H1 (cell line): ENCODE measurements at places on chromosomes 3 and 15. TPM values are rescaled to one million over a fixed set of nuclear protein-coding genes. Genes with fewer than 3 reads are reported as not detected.

GRCh38 chr3:123632161-123632655, 47.4 kb upstream of the HACD2 start:
- DNase-seq: no peak
- H3K27me3 ChIP-seq: no peaks in the 10 kb centered on the region
- H3K4me1 ChIP-seq: peaks cover 3% of the 10 kb centered on the region
- H3K36me3 ChIP-seq: no peaks in the 10 kb centered on the region

DNA sequence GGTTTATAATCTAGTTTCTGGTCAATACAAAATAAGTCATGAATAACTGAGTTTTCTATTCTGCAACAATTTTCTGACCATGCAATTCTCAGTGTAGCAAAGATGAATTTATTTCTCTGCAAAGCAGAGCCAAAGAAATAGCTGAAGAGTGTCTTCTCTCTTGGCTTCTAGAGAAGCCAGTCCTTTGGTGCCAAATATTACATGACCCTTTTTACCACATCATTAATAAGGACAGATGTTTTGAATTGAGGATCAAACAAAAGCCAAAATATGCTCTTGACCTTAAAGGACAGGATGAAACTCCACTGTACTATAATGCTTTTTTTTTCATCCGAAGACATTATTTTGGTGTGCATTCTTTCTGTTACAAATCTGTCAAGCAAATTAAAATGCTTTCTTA, 40.2 kb upstream of the OSTN start:
- no peak overlapping the region for H3K4me3 ChIP-seq
- no peaks in the 10 kb centered on the region for H3K36me3 ChIP-seq
- H3K27ac ChIP-seq: no peak overlapping the region
- H3K27me3 ChIP-seq: no peaks in the 10 kb centered on the region

Gene MUC4
- total RNA-seq: 1.4 and 2.0 TPM in 2 replicates

GRCh38 chr15:70096215-70097062, 1.3 kb downstream of the TLE3 start:
- H3K27me3 ChIP-seq: peaks cover 8% of the 10 kb centered on the region; the same call in 1 of the 2 replicates
- H3K4me3 ChIP-seq: peak overlapping the region; percentile 87
- H3K27ac ChIP-seq: peak overlapping the region; percentile 73
- H3K36me3 ChIP-seq: peaks cover 23% of the 10 kb centered on the region
- H3K4me1 ChIP-seq: peaks cover 24% of the 10 kb centered on the region

- no peak overlapping the region for H3K27ac ChIP-seq
- 0 out of 2 replicates have a peak, but pooled peaks cover 2% of the 10 kb centered on the region for H3K36me3 ChIP-seq
- H3K4me1 ChIP-seq: no peaks in the 10 kb centered on the region
- H3K4me3 ChIP-seq: no peak overlapping the region
- no peak for DNase-seq
These were observed 36.1 kb downstream of the AP3S2 start for GRCh38 chr15:89857673-89858072.

Gene GPR62
- 0.19 and 0.22 TPM in 2 replicates for total RNA-seq

Gene ANKRD63
- total RNA-seq: 0.26 TPM in 1 of 2 replicates, not detected in the other
